ENCODE measurements at places on chromosomes 13 and 19. TPM values are rescaled to one million over a fixed set of nuclear protein-coding genes. Genes with fewer than 3 reads are reported as not detected.

Gene PRR12
- 2.7 TPM for total RNA-seq

Gene ADAMTSL5
- total RNA-seq, result 31.7 TPM

Gene ZNF625
- total RNA-seq, result 3.2 TPM

Gene NALCN
- total RNA-seq, result 3.6 TPM

Gene FFAR2
- not detected for total RNA-seq

Gene DDX49
- total RNA-seq, result 76.0 TPM

Gene CARM1
- total RNA-seq, result 41.9 TPM

Gene CKM
- total RNA-seq, result not detected

DNA sequence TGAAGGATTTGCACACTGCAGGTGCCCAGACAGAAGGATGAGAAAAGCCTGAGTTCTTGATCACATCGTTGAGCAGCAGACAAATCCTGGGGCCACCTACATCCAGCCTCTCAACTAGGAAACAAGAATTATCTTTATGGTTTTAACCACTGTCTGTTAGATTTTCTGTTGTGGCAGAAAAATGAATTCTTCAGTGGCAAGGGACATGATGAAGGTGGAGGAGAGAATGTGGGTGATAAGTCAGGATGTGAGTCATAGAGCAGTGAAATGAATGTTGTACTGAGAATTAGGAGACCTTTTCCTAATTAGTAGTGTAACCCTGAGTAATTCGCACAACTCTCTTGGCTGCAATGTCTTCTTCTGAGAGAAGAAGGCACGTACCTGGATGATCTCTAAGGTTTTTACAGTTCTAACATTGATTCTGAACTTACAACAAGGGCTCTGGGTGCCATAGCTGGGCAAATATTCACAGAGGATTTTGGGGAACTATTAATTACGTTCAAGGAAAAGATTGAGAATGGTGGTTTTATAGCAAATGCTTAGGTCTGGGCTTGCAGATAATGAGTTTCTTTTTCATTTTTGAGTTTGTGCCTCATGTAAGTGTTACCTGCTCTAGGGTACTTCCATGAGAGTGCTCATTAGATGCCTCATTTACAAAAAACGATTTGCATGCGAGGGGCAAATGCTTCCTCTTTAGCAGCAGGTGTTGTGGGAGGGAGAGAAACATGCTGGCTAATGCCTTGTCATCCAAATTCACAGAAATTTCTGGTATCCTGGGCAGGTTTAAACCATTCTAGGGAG, 111.0 kb upstream of the KL start:
- no peaks in the 10 kb centered on the region for H3K27me3 ChIP-seq
- peak; percentile 67 for DNase-seq
- H3K36me3 ChIP-seq, result no peaks in the 10 kb centered on the region
- peaks cover 36% of the 10 kb centered on the region for H3K4me1 ChIP-seq
- H3K4me3 ChIP-seq, result no peak overlapping the region

DNA sequence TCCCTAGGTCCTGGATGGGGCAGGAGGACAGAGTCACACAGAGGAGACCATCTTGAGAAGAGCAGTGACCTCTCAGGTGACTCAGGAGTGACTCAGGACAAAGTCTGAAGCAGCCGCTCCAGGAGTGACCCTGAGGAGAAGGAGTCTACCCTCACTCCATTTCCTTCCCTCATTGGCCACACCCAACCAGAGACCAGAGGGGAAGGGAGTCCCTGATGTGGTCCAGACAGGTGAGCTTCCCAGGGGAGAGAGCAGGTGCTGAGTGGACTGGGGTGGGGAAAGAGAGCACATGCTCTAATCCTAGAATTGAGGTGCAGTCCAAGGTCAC, 75.5 kb upstream of the MEDAG start:
- H3K4me3 ChIP-seq, result no peak overlapping the region
- no peak overlapping the region for H3K27ac ChIP-seq
- no peaks in the 10 kb centered on the region for H3K36me3 ChIP-seq
- no peaks in the 10 kb centered on the region for H3K27me3 ChIP-seq
- peaks cover 26% of the 10 kb centered on the region for H3K4me1 ChIP-seq
- peak; percentile 57 for DNase-seq

- H3K4me1 ChIP-seq, result no peaks in the 10 kb centered on the region
- no peaks in the 10 kb centered on the region for H3K36me3 ChIP-seq
- no peak overlapping the region for H3K27ac ChIP-seq
- no peak overlapping the region for H3K4me3 ChIP-seq
These were observed 88.6 kb upstream of the MYCBP2 start for GRCh38 chr13:77415253-77416071.

GRCh38 chr13:27374650-27375049, 49.8 kb upstream of the GTF3A start:
- H3K27ac ChIP-seq, result no peak overlapping the region
- no peak overlapping the region for H3K4me3 ChIP-seq
- DNase-seq, result peak; percentile 96
- H3K4me1 ChIP-seq, result no peaks in the 10 kb centered on the region
- no peaks in the 10 kb centered on the region for H3K36me3 ChIP-seq

GRCh38 chr19:1672769-1673644, 20.6 kb upstream of the TCF3 start:
- H3K27ac ChIP-seq, result no peak overlapping the region
- peaks cover 35% of the 10 kb centered on the region for H3K27me3 ChIP-seq
- H3K36me3 ChIP-seq, result no peaks in the 10 kb centered on the region
- H3K4me1 ChIP-seq, result no peaks in the 10 kb centered on the region
- 0 out of 2 replicates have a peak overlapping the region, but pooled peaks have one; percentile 39 for H3K4me3 ChIP-seq

- no peak overlapping the region for H3K27ac ChIP-seq
- no peak for DNase-seq
- H3K36me3 ChIP-seq, result no peaks in the 10 kb centered on the region
- no peak overlapping the region for H3K4me3 ChIP-seq
These were observed 388.4 kb downstream of the NDFIP2 start for GRCh38 chr13:79869326-79869725.

- H3K36me3 ChIP-seq, result no peaks in the 10 kb centered on the region
- H3K27ac ChIP-seq, result no peak overlapping the region
- no peaks in the 10 kb centered on the region for H3K27me3 ChIP-seq
- H3K4me1 ChIP-seq, result no peaks in the 10 kb centered on the region
- H3K4me3 ChIP-seq, result no peak overlapping the region
These were observed 256.1 kb downstream of the SLITRK6 start for GRCh38 chr13:85543144-85543543.

GRCh38 chr13:30235216-30235615, 72.1 kb downstream of the KATNAL1 start:
- H3K36me3 ChIP-seq, result peaks cover 13% of the 10 kb centered on the region
- no peaks in the 10 kb centered on the region for H3K4me1 ChIP-seq
- H3K4me3 ChIP-seq, result no peak overlapping the region
- DNase-seq, result peak; percentile 7

DNA sequence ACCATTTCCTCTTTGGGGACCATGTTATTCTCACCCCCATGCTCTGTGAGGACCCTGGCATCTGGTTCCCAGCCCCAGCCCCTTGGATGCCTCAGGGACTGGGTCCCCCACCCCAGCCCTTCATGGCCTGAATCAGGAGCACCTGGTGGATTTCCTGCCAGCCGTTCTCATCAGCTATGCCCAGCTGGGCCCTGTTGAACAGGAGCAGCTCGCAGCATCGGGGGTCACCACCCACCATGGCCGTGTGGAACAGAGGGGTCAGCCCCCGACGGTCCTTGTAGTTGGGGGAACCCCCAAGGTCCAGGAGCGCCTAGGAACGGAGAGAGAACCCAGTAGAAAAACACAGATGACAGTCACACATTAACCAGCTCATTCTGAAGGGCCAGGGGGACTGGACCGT, 7.8 kb downstream of the SHANK1 start:
- no peak overlapping the region for H3K4me3 ChIP-seq
- H3K4me1 ChIP-seq, result no peaks in the 10 kb centered on the region
- no peaks in the 10 kb centered on the region for H3K36me3 ChIP-seq
- no peak overlapping the region for H3K27ac ChIP-seq
- no peak for DNase-seq

DNA sequence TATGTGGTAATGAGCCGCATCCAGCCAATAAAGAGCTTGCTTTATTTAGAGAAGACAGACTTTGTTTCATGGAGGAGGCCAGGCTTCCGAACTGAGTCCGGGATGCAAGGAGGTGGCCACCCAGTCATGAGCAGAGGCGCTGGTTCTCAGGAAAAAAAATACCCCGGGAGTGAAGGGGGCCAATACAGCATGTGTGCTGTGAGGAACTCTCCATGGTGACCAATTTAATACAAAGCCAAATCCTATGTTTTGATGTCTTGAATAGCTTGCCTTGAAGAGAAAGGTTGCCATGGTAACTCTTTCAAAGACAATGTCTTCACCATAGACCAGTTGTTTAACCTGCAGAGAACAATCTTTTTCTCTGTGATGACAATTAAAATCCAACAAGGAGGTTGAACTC, 43.4 kb upstream of the PDCD5 start:
- no peak overlapping the region for H3K27ac ChIP-seq
- H3K27me3 ChIP-seq, result no peaks in the 10 kb centered on the region
- DNase-seq, result peak; percentile 3
- H3K36me3 ChIP-seq, result no peaks in the 10 kb centered on the region
- no peaks in the 10 kb centered on the region for H3K4me1 ChIP-seq

DNA sequence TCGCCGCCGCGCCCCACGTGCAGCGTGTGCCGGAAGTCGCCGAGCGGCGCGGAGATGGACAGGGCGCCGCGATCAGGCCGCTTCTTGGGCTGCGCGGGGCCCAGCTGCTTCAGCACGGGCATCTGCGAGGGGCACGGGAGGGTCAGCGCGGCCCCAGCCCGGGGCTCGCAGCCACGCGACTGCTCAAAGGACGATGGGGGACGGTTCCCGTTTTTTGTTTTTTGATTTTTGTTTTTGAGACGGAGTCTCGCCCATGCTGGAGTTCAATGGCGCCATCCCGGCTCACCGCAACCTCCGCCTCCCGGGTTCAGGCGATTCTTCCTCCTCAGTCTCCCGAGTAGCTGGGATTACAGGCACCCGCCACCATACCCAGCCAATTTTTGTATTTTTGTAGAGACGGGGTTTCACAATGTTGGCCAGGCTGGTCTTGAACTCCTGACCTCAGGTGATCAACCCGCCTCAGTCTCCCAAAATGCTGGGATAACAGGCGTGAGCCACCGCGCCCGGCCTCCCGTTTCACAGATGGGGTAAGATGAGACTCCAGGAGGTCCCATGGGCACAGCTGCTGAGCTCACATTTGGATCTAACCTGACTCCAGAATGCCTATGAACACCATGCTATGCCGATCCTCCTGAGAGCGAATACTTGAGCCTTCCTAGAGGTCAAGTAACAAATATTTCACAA, 2.0 kb upstream of the LENG9 start:
- no peaks in the 10 kb centered on the region for H3K27me3 ChIP-seq
- H3K4me3 ChIP-seq, result no peak overlapping the region
- peaks cover 10% of the 10 kb centered on the region for H3K4me1 ChIP-seq
- no peak for DNase-seq
- H3K36me3 ChIP-seq, result 0 out of 2 replicates have a peak, but pooled peaks cover 2% of the 10 kb centered on the region

GRCh38 chr13:73168953-73169401, 110.2 kb downstream of the KLF5 start:
- H3K27ac ChIP-seq, result no peak overlapping the region
- no peak overlapping the region for H3K4me3 ChIP-seq

DNA sequence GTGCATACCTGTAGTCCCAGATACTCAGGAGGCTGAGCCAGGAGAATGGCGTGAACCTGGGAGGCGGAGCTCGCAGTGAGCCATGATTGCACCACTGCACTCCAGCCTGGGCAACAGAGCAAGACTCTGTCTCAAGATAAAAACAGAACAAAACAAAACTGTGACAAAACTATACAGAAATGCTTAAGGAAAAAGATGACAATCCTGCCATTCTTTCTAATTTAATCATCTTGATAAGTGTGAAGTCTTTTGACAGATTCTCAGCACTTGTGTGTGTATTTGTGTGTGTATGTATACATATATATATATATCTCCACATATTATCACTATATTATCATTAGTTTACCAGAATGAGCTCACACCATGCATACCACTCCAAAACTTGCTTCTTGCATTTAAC, 12.3 kb downstream of the HTR2A start:
- no peaks in the 10 kb centered on the region for H3K27me3 ChIP-seq
- H3K4me3 ChIP-seq, result no peak overlapping the region
- peak overlapping the region; percentile 28 for H3K27ac ChIP-seq
- no peak for DNase-seq

DNA sequence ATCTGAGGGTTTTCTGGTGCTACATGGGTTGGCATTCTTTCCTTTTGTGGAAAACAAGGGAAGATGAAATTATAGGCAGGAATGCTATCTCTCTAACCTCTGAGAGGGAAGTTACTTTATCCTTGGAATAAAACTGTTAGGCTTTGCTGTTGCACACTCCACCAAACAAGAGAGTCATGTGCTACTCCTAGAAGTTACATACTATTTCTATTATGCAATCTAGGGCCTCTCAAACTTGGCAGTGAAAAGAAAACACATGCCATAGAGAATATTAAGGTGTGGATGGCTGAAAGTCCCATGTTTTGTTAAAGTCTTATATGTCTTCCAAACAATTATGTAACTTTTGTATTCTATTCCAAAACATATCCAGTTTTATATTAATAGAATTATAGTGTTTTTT, 367.9 kb downstream of the SLC7A1 start:
- H3K36me3 ChIP-seq, result no peaks in the 10 kb centered on the region
- peak; percentile 3 for DNase-seq
- H3K4me3 ChIP-seq, result no peak overlapping the region
- no peaks in the 10 kb centered on the region for H3K4me1 ChIP-seq
- no peak overlapping the region for H3K27ac ChIP-seq
- 0 out of 2 replicates have a peak, but pooled peaks cover 6% of the 10 kb centered on the region for H3K27me3 ChIP-seq

Data from GM23248 (cell line).